ENCODE measurements at places on chromosomes 2 and 18.

DNA sequence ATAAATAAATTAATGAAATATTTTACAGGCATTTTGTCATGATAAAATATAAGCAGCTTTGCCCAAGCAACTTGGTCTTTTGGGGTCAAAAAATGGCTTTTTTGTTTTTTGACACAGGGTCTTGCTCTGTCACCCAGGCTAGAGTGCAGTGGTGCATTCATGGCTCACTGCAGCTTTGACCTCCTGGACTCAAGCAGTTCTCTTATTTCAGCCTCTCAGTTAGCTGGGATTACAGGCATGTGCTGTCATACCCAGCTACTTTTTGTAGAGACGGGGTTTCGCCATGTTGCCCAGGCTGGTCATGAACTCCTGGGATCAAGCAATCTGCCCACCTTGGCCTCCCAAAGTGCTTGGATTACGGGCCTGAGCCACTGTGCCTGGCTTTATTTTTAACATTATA, 51.0 kb downstream of the ABI2 start:
- DNase-seq, result no peak

DNA sequence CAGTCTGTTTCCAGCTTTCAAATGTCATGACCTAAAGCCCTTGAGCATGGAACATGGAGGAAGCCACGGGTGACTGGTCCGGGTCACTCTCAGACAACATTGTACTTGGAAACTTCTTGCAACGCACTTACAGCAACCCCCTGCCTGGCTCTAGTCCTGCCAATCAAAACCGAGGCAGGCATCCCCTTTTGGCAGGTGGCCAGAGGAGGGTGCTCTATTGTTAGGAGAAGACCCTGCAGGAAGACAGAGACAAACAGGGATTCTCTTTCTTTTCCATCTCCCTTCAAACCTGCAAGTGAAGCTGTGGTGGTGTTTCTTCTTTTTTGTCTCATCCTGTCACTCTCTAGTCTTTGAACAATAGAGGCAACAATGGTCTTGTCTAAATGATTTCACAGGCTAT, 667.2 kb downstream of the ZEB2 start:
- DNase-seq, result no peak

DNA sequence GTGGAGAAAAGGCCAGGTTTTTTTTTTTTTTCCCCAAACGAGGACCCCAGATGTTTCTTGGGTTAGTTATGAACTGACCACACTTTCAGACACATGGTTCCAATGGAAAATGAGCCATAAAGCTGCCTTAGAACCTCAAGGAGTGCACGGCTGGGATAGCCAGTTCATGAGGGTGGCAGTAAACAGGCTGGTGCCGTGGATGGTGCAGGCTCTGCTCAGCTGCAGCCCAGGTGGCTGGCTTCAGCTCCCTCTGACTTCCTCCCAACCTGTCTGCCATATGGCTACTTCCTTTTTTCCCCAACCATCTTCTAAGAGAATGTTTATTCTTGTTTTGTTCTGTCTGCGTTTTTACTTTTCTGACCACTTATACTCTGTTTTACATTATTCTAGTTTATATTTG, 109.8 kb upstream of the LMAN1 start:
- no peak for DNase-seq

DNA sequence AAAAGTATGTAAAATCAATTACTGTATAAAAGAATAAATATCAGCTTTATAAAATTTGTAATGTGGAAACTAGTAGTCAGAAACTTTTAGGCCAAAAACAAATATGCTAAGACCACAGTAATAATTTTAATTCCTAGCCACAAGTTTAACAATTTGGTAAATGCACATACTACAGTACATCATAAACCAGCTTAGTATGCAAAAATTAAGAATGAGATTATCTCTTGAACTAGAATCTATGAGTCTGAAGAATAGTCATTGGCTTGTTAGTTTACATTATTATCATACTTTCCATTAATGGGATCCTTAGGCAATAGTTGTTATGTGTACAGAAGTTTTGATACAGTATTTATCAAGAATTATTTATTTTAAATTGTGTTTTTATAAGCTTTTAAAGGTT, 491.9 kb upstream of the FSIP2 start:
- DNase-seq, result no peak

DNA sequence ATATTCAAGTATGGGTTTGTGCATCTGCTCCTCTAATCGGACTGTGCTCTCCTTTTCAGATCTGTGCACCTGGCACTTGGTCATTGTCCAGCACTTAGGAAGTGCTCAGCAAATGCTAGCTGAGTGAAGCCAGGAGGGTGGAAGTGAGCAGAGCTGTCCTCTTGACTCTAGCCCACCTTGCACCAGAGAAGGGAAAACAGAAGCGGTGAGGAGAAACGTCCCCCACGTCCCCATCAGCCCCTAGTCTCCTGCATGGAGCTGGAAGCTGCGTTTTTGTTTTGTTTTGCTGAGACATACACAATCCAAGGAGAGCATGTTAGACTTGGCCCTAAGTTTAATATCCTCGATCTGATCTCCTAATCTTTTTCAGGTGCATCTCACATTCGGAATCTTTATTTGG, 73.6 kb downstream of the EN1 start:
- no peak for DNase-seq

DNA sequence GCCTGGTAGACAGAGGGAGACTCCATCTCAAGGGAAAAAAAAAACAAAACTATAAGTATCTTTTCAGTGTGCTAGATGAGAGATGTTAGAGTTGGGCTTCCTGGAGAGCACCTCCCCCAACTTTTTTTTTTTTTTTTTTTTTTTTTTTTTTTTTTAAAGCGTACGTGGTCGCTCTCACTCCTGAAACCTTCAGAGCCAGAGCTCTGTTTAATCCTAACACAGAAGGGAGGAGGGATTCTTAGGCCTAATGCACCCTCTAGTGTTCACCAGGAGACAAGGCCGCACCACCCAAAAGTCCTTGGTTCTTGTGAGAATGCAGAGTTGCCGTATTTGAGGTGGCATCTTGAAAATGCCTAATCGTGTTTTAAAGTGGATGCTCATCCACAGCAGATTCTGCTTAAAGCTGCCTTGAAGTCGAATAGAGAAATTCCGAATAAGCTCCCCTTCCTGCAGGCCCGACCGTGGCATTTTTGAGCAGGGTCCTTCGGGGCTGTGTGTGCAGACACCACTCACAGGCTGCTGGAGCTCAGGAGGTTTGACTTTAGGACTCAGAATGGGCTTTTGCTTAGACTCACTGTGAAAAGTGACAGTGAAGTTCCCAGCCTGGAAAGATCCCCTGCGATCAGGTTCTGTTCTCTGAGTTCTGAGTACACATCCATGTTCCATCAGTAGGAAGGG, 252.6 kb downstream of the AGAP1 start:
- no peak for DNase-seq

DNA sequence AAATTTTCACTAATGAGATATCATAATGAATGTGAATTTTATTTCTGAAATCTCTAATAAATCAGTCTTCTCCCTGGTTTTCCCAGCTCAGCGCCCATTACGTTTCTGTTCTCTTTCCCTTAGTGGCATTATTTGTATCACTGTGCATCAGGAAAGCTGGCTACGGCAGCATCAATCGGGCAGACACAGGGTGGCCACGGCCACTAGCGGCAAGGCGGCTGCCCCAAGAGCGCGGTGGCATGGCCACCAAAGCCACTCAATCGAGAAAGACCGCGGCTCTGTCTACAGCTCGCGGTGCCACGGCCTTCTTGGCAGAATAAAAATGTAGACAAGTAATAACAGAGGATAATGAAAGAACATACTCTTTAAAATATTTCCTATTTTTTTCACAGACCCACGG, 168.0 kb downstream of the RPIA start:
- no peak for DNase-seq

Data from stimulated activated CD8-positive, alpha-beta memory T cell treated with anti-CD3 and anti-CD28 coated beads, Interleukin-7, amount 100 ng/mL, for 4 hours (primary cell).